ENCODE measurements at places on chromosomes 2 and 18.

- DNase-seq, result no peak
Observed at GRCh38 chr2:172046080-172046678, 39.1 kb upstream of the DLX1 start.

DNA sequence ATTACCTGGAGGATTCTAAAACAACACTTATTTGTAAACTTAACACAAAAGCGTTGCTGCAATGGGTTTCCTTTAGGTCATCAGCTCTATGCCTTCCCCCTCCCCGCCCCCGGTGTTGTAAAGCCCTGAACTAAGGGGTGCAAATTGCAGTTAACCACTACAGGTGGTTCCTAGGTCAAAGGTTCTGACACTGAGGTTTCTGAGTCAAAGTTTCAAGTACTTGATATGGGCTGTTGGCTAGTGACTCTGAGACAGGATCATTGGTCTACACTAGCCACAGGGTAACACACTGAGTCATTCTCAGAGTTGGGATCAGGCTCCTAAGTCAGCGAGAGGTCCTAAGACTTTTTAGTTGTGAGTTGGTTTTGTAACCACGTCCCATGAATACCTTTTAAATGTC lies 15.4 kb downstream of the IL1B start:
- DNase-seq, result no peak

DNA sequence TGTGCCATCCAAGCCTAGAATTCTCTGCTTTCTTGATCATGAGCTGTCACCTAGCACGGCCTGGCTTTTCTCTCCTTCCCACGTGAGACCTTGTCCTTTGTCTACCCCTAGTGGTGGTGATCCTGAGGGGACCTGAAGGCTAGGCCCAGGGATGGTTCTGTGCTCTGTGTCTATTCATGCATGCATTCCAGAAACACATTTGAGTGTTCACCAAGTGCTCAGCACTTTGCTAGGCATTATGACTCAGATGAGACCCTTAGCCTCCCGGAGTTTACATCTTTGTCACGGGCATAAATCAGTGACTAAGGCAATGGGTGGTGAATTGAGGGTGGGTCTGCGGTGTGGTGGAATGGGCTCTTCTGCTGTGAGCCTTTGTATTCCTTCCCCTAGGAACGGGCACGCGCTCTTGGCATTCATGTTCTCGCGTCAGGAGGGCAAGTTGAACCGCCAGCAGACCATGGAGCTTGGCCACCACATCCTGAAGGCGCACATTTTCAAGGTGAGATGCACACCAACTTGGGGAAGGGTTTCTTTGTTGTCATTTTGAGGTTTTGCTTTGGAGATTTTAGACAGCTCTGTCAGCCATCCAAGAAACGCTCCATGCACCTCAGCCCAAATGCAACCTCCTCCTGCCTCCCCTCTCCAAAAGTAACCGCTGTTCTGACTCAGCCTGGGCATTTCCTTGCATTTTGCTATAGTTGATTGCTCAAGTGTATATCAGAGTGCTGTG lies 100.9 kb downstream of the WDSUB1 start:
- DNase-seq, result no peak

GRCh38 chr2:204064119-204064518 lies 127.6 kb downstream of the ICOS start:
- DNase-seq, result no peak

DNA sequence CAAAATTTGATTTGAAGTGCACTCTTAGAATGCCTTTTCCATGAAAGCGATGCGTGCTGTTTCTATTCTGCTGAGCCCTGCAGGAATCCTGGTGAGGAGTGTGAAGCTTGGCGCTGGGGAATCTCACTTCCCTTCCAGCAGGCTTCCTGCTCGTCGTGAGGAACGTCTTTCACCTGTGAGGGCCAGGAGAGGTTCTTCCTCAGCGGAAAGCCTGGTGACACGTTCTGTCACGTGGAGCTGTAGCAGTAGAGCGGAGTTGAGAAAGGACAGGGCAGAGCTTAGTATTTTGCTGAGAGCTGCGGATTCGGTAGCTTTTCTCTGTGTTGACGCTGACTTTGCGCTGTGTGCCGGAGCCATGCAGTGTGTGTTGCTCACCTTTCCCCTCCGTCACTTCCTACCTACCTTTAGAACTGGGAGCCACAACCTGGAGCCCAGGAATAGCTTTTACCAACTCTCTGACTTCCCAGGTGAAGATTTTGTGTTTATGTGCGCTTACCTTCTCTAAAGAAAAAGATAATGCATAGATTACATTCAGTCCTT lies 294.8 kb downstream of the PTGR3 start:
- DNase-seq, result no peak

- DNase-seq, result no peak
Observed at GRCh38 chr2:137921105-137921880, 43.0 kb upstream of the HNMT start.

GRCh38 chr2:234951664-234952269 lies at the start of gene SH3BP4:
TSS of gene SH3BP4 (plus strand) at chr2:234952017. CDS start at chr2:235035003, 82,986 bp downstream.
- DNase-seq, result peak; percentile 92

DNA sequence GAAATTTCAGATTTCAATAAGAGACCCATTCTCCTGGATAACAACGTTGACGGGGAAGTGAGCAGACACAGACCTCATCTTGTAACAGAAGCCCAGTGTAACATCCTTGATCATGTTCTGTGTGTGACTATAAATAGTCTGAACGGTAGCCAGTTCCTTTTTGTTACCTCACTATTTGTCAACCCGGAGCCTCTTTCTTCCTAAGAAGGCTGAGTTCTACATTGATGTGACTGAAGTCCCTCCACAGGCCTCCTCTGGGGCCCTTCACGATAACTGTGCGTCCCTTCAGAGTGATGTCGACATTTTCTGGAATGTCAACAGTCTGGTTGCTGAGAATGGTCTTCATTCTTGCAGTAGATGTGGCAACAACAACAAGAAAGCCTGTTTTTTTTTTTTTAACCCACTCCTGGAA lies 6.3 kb upstream of the PLEKHM3 start:
- DNase-seq, result no peak

DNA sequence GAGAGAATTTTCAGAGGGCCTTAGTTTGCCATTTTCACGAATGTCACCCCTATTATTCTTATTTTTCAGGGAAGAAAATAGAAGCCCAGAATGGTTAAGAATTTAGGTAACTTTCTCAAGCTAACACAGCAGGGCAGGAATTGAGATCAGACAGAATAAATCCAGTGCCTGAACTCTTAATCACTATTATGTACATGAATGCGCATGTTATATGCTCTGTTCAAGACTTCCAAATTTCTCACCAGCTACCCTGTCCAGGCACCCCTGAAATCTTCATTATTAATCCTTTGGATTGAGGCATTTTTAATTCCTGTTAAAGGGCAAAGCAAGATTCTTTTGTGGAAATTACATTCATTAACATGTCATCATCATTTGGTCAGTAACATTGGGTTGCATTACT lies 218.4 kb downstream of the ACTR3 start:
- DNase-seq, result no peak

DNA sequence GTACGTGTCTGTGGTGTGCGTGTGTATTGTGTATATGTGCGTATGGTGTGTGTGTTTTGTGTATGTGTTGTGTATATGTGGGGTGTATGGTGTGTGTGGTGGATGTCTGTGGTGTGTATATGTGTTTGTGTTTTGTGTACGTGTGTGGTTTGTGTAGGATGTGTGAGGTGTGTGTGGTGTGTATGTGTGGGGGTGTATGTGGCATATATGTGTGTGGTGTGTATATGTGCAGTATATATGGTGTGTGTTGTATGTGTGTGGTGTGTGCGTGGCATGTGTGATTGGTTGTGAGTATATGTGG lies 101.3 kb downstream of the CLIP4 start:
- no peak for DNase-seq

DNA sequence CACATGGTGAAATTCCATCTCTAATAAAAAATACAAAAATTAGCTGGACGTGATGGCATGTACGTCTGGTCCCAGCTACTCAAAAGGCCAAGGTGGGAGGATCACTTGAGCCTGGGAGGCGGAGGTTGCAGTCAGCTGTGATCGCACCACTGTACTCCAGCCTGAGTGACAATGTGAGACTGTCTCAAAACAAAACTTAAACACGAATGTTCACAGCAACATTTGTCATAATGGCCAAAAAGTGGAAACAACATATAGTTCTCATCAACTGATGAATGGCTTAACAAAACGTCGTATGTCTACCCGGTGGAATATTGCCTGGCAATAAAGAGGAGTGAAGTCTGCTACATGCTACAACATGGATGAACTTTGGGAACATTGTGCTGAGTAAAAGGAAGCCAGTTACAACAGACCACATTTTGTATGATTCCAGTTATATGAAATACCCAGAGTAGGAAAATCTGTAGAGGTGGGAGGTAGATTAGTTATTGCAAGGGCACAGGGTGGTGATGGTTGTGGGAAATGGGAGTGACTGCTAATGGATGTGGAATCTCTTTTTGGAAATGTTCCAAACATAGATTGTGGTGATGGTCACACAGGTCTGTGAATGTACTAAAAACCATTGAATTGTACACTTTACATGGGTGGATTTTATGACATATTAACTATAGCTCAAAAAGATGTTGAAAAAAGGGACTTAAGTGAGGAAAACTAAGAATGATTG lies 478.2 kb downstream of the PTPRM start:
- no peak for DNase-seq

GRCh38 chr2:186126181-186126580 lies 359.9 kb upstream of the ZC3H15 start:
- no peak for DNase-seq

DNA sequence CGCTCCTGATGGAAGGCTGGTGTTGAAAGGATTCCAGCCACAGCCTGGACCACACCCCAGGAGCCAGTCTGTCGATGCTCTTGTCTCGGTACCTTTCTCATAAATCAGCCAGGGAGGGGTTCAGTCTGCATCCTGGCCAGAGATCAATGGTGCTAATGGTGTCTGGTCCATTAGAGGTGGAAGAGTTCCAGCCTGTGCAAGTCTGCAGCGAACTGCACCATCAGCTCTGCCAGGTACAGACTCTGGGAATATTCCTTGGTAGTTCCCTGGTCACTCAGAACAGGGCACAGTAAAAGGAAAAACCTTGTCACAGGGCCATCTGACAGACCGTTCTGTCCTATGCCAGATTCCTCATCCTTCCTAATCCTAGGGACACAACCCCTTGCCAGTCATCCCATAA lies 164.3 kb downstream of the MTCL1 start:
- no peak for DNase-seq

DNA sequence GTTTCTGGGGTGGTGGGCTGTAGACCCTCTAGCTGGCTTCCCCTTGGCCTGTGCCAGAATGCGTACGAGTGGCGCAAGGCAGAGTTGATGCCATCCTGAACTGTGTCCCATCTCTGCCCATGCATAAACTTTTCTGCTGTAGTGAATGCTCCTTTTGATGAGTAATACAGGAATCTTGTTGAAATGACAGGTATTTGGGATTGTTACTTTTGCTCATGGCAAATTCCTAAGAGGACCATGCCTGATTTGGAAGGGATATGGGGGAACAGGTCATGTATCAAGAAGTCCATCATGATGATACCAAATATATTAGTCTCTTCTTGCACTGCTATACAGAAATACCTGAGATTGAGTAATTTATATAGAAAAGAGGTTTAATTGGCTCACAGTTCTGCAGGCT lies 648.0 kb downstream of the SLC4A3 start:
- DNase-seq, result no peak

- DNase-seq, result no peak
Observed at GRCh38 chr18:36064027-36064808, 3.1 kb downstream of the RPRD1A start.

- peak; percentile 73 for DNase-seq
Observed at GRCh38 chr2:5696404-5696944, 4.3 kb downstream of the SOX11 start.

DNA sequence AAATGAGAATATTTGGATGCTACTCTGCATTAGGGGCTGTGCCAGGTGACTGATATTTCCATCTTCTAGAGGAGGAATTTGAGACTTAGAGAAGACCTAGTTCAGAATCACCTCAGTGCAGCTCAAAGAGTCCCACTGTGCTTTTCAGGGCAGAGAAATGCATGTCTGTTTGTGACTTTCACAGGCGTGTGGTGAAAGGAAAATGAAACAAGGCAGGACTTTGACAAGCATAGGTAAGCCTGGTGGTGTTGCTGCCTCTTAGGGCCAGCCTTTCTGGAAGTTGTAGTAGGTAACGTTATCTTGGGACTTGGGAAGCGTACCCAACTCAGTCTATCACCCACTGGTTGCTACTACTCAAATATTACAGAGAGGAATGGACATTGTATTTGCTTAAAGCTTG lies 2.6 kb downstream of the GPR39 start:
- no peak for DNase-seq

- DNase-seq, result no peak
Observed at GRCh38 chr2:176960736-176961520, 251.7 kb upstream of the HNRNPA3 start.

DNA sequence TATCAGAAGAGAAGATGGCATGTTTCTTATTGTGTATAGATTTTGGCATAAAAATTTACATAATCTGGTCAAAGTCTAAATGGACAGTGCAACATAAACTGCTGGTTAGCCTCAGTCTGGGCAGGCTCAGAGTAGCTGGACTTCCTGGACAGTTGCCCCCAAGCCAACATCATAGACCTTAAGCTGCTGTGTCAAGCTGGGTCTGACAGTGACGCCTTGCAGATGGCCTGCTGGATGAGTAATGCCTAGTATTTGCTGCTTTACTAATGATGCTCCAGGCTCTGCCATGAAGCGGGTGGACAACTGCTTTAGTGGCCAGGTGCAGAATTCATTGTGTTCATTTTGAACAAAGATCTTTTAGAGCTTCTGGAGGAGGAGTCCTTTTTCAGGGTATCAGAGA lies 603.7 kb upstream of the ZEB2 start:
- DNase-seq, result no peak

GRCh38 chr2:145715601-145716000 lies 1195.7 kb upstream of the ZEB2 start:
- DNase-seq, result no peak

DNA sequence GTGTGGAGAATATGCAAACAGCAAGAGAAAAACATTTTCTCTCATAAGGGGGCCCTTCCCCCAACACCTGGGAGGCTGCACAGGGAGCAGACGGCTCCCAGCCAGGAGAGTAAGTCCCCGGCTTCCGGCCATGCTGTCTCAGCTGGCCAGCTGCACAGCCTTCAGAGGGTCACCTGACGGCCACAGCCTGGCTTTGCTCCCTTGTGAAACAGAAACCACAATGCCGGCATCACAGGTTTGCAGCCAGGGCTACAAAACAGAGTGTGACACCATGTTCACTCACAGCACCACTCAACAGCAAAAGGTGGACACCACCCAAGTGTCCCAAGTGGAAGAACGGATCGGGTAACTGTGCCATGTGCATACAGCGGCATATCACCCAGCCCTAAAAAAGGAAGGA lies 86.9 kb upstream of the GPC1 start:
- peak; percentile 27 for DNase-seq

GRCh38 chr18:35592298-35592697 lies 10.8 kb downstream of the GALNT1 start:
- DNase-seq, result no peak

DNA sequence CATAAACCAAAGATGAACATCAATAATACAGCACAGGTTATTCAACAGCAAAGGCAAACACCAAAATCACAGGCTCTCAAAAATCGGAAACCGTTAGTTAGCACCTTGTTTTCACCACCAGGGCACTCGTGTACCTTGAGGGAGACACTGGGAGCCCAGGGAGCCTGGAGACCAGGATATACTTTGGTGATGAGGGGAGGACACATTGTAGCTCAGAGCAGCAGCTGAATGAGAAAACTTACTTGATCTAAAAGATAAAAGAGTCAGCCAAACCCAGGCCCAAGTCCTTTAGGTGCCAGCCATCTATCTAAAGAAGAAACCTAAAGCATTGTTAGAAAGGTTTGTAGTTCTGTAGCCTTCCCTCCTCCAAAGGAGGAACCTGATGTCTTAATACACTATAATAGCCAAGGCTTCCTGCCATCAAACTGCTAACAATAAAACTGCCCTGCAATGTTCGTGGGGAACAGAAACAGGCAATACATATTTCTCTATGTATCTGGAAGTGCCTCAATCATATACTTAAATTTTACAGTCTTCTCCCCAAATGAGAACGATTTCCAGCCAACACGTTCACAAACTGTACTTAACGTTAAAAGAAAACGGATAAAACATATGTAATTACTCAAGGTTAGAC lies 19.3 kb downstream of the BCL11A start:
- DNase-seq, result no peak

All from left hindlimb (tissue), 1 donor.